ENCODE measurements at places on chromosomes 16 and 17. TPM values are rescaled to one million over a fixed set of nuclear protein-coding genes. Genes with fewer than 3 reads are reported as not detected.

DNA sequence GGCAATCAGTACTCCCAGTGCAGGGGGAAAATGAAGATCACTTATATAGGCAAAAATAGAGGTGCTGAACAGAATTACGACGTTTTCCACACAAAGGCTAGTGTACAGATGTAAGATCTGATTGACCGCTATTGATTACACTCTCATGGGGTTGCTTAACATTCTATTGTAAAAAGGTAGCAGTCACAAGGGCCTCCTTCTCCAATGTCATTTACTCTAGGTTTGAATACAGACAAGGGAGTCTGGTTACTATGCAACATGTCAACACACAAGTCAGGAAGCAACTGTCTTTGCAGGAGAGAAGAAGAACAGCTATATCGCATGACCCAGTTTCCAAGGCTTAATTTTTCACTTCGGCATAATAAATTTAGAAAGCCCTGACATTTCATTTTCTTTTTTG lies 7.9 kb downstream of the KRT37 start:
- peak; percentile 15 for DNase-seq

DNA sequence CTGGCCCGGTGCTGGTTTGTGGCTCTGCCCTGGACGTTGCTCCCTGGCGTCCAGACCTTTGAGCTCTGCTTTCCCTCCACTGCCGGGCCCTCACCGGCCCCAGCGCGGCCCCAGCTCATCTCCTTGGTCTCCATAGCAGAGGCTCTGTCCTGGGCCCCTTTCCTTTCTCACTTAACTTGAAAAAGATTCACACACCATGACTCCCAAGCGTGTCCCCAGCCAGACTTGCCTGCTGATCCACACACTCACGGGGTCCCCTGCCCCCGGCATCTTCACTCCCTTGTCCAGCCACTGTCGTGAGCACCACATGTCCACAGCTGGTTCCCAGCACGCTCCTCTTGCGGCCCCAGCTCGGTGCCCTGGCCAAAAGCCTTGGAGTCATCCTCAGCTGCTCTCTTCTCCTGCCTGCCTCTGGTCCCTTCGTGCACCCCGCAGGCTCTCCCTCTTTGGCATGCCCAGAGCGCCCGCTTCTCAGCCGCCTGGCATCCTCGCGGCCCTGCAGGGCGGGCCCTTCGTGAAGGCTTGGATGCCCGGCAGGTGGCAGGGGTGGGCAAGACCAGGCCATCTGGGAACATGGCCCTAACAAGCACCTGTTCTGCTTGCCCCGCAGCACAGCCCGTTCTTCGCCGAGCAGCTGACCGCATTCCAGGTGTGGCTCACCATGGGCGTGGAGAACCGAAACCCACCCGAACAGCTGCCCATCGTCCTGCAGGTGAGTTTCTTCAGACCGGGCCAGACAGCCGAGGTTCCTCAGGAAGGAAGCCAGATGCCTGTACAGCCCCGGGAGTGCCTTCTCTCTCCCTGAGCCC lies 145.6 kb upstream of the CHMP6 start:
- DNase-seq, result peak; percentile 53

DNA sequence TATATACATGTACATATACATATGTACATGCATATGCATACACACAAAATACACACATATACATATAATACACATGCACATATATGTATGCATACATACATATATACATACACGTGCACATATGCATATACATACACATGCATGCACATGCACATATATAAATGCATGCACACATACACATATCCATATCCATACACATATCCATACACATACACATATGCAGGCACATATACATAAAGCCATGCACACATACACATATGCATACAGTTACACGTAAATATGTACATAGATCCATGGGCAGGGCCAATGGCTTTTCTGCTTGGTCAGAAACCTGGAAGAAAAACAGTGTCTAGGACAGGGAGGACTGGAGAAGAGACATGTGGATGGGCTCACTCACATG lies 23.9 kb upstream of the USP10 start:
- DNase-seq, result no peak

DNA sequence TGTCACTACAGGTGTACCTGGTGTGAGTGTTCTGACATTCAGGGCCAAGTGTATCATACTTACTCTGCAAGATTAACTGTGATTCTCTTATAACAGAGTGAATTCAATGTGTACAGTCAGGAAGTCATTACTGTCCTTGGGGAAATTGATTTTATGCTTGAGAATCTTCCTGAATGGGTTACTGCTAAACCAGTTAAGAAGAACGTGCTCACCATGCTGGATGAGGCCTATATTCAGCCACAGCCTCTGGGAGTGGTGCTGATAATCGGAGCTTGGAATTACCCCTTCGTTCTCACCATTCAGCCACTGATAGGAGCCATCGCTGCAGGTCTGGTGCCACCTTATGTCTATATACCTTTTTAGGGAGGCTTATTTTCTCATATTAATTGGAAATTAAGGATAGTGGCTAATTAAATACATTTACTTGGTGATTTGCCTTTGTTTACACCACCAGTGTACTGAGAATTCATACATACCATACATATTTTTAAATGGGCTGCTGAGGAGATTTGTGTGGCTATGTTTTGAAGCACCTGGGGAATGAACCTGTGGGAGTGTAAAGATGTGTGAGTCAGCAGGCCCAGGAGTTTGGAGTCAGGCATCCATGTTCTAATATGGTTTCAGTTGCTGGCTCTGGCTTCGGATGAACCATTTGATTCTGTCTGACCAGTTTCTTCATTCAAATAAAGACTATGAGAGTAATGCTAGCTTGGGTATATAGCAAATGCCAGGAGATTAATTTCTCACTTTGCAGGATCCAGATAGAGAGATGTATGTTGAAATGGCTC lies 3.1 kb downstream of the ALDH3A2 start:
- DNase-seq, result no peak

DNA sequence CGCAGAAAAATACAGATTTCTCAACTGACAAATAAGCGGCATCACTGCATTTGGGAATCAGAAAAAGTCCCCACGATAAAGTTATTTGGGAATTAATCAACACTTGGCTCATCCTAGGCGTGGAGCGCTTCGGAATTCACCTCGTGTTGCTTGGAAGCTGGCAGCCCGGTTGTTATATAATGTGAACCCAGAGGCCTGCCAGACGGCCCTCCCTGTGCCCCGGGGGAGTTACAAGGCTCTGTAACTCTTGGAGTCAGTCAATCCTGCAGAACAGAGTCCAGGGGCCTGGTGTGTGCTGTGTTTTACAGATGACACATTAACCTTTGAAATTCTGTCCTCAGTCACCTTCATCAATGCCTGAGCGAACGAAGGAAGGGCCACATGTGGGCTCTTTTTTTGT lies 111.1 kb downstream of the PITPNC1 start:
- peak; percentile 35 for DNase-seq

DNA sequence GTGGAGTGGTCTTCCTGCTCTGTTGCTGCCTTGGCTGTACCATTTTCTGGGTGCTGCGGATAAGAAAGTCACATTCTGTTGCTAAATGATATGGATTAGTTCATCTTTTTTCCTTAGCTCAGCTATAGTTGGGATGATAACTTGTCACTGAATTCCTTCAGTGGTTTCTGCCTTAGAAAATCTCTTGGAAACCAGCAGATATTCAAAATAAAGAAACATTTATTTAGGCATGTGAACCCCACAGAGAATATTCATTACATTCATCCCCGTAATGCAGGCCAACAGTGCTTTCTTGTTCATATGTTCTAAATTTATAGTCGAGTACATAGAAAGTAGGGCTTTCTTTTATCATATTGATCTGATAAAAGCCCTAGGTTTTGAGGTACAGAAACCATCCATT lies 151.3 kb downstream of the CYB561 start:
- no peak for DNase-seq

- DNase-seq, result no peak
Observed at GRCh38 chr17:74241431-74241830, 28.1 kb downstream of the TTYH2 start.

DNA sequence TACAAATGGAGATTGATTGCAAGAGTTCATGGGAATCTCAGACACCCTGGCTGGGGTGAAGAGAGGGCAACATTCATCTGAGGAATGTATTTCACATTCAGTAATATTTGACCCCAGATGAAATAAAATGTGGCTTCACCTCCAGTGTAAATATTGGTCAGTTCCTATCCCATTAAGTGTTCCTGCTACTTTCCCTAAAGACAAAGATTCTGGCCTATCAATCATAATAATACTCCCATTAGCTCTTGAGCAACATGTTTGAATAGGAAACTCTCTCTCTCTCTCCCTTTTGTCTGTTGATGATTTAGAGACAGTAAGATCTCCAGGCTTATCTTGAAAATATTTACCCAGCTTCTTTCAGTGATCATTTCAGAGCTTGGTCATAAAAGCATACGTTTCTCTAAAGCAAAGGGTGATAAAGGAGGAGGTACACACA lies 70.1 kb downstream of the KCNJ2 start:
- DNase-seq, result no peak

GRCh38 chr16:35734728-35735402 lies 2275.5 kb downstream of the TP53TG3F start:
- no peak for DNase-seq

- DNase-seq, result no peak
Observed at GRCh38 chr16:89384282-89384681, 106.1 kb downstream of the ANKRD11 start.

GRCh38 chr17:71846561-71847110 lies 274.2 kb upstream of the SOX9 start:
- no peak for DNase-seq

DNA sequence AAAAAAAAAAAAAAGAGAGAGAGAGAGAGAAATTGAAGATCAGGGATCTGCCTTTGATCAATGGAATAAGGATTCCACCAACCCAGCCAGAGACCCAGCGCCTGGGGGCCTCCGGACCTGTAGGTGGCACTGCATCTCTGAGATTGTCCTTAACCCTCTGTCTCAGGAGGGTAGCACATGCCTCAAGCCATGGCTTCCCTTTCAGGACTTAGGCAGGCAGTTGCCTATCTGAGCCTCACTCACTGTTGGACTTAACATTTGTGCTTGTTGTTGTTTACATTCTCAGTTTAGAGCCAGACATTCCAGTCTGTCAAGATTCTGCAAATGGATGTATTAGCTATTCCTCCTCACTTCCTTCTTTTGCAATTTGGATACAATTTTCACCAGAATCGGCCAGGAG lies 5.1 kb upstream of the SCNN1B start:
- DNase-seq, result no peak

DNA sequence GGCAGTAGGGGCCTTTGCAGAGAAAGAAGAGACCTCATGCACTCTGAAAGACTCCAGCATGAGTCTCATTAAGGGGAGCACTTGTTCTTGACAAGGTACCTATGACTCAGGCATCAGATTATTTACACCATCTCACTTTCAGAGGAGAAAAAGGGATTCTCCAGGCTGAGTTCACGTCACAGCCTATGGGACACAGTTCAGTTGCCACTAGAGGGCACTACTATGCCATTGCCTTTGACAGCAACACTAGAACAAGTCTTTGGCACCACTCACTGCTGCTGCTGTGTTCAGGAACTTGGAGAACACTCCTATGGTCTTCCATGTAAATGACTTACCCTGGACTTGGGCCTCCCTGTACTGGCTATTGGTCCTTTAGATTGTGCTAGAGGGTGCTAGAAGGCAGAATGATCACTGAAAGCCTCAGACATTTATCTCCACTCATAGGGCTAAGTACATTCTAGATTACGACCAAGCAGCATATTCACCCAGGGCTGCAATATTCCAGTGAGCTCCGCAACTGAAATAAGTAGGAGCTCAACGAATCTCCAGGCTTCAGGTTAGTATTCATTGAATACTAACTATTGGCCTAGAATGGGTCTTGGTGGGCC lies 225.1 kb upstream of the CA10 start:
- DNase-seq, result peak; percentile 39

DNA sequence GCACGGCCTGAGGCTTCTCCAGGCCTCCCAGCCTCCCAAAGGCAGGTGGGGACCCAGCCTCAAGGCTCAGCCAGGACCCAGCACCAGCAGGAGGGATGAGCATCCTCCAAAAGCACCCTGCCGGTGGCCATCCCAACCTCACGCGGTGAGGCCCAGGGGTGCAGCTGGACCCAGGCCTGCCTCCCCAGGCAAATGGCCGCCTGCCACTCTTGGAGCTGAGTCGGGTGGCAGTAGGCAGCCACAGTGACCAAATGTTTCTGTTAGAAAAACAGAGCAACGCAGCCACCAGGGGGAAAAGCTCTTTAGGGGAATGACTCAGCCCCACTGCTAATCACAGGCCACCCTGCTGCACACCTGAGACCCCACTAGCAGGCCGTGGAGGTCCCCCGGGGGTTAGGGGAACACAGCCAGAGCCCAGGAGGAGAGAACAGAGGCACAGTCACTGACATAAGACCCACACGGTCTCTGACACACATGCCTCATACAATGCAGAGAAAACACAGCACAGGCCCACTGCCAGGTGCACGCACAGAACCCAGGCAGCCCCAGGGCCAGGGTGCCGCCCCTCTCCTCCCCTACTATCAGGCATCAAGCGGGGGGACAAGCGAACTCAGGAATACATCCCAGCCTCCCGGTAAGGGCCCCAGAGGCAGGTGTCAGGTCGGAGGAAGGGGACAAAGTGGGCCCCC lies 12.4 kb downstream of the BCAR1 start:
- DNase-seq, result no peak

Gene CDRT15
- polyA plus RNA-seq, result not detected

Gene TBC1D3
- polyA plus RNA-seq, result not detected

Gene EIF3CL
- polyA plus RNA-seq, result 34.6 TPM
